SW480 (cell line): ENCODE measurements at places on chromosomes 7 and 10.

- peak; percentile 63 for DNase-seq
Observed at GRCh38 chr7:19442016-19442785, 266.6 kb downstream of the POLR1F start.

GRCh38 chr10:69071610-69072009, 16.3 kb upstream of the SRGN start:
- DNase-seq, result no peak

- DNase-seq, result no peak
Observed at GRCh38 chr7:22826593-22826992, 3.9 kb upstream of the TOMM7 start.

DNA sequence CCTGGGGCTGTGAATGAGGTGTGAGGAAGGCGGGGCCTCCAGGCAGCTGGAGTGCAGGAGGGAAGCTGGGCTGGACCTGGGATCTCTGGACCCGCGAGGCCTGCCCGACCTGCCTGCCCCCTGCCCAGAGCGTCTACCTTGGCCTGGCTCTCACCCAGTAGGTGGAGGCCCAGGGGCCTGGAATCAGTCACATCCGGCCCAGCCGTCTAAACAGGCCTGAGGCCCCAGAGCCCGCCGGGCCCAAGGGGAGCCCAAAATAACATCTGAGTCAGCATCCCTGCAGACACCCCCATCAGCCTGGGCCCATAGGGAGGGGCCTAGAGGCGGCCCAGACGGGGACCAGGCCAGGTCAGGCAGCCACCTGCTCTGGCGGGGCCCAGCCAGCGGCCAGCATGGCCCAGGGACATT, 15.1 kb upstream of the ELN start:
- no peak for DNase-seq

DNA sequence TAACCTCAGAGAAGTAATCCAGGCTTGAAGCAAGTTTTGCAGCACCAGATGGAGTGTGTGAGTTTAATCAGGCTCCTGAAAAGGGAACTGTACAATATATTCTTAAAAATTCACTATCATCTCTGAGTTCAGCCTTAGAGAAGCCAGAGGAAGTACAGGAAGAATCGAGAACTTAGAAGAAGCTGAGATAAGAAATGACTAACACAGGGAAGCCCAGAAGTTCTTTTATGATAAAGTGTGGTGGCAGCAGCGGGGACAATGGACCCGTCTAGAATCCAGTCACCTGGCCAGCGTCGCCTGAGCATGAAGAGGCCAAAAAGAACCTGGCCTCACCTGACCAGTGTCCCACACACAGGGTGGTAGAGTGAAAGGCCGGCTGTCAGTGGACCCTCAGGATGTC, 161.0 kb downstream of the USP6NL start:
- no peak for DNase-seq

- no peak for DNase-seq
Observed at GRCh38 chr7:51242007-51242691, 74.5 kb downstream of the COBL start.

DNA sequence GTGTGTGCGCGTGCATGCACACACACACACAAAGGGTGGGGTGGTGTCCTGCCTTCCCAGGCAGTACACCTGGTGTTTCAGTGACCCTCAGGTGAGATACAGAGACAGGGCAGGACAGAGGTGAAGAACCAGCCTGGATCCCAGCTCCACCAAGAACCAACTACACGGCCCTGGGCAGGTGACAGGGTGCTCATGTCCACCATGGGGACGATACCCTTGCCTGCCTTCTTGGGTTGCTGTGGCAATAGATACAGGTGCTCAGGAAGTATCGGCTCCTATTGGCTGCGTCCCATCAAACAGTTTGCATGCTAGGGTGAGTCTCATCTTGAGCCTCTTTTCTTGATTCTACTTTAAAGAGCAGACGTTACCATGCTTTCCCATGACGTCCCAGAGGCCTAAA, 33.7 kb upstream of the CXCL12 start:
- DNase-seq, result no peak

- no peak for DNase-seq
Observed at GRCh38 chr10:71365366-71365765, 31.4 kb upstream of the CDH23 start.

GRCh38 chr7:45190406-45191165, 33.0 kb downstream of the RAMP3 start:
- no peak for DNase-seq

- no peak for DNase-seq
Observed at GRCh38 chr10:25843551-25844170, 90.4 kb upstream of the MYO3A start.

GRCh38 chr7:35280902-35281301, 27.0 kb upstream of the TBX20 start:
- no peak for DNase-seq

DNA sequence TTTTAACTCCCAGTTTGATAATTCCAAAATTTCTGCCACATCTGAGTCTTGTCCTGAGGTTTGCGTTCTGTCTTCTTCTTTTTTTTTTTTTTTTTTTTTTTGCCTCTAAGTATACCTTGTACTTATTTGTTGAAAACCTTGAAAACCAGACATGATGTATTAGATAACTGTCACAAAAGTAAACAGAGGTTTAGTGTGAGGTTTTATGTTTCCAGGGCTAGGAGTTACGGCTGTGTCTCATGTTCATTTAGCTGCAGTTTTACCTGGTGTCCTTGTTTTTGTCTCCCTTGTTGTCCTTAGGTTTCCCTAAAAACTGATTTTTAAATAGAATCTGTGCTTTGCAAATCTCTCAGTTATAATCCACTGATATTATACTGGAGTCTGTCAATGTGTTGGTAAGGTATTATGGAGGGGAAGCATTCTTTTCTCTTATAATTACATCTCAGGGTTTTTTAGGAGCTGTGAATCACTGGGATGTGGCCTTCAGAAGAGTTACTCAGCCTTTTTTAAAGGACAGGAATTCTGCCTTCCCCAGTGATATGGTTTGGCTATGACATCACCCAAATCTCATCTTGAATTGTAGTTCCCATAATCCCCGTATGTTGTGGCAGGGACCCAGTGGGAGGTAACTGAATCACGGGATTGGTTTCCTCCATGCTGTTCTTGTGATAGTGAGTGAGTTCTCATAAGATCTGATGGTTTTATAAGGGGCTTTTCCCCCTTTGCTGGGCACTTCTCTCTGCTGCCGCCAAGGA, 95.0 kb downstream of the CDCA7L start:
- DNase-seq, result no peak

- DNase-seq, result peak; percentile 87
Observed at GRCh38 chr10:21293518-21294356, 231.7 kb downstream of the SKIDA1 start.

DNA sequence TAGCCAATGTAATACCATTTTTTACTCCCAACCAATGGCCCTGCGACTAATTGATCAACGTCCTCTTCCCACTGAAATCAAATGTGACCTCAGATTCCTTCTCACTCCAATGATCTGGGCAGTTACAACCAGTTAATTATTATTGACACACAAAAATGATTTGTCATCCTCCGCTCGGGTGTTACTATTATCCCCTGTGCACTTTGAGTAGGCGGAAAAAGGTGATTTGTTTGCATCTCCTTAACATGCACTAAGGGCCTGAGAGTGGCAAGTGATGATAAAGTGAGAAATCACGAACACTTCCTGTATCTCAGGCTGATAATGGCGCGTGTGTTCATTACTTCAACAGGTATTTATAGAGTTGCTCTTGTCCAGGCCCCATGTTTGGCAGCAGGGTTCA, 40.9 kb upstream of the PNLIP start:
- no peak for DNase-seq

GRCh38 chr7:149880638-149881311, 7.0 kb downstream of the ATP6V0E2 start:
- DNase-seq, result no peak
